ENCODE measurements at places on chromosomes 1 and 21.

- DNase-seq = peak; percentile 91
These were observed 6.3 kb upstream of the TNNT2 start for GRCh38 chr1:201383647-201384405.

- no peak for DNase-seq
These were observed 1.0 kb downstream of the EGLN1 start for GRCh38 chr1:231420959-231421545.

DNA sequence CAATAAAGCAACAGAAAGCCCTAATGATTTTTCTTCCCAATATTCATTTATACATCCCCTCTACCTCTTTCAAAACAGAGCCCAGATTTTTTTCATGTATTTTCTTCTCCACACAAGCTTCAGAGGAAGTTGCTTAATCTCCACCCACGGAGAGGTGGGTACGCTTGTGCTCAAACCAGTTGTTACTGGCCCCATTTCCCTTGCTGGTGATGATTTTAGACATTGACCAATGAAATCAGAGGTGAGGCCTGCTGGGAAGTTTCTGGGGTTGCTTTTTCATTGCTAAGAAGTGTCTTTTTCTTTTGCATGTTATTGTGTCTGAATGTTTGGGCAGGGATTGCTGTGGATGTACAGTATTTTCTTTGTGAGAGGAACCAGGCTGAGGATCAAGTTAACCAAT is 448.1 kb upstream of the B3GALT2 start:
- no peak for DNase-seq

DNA sequence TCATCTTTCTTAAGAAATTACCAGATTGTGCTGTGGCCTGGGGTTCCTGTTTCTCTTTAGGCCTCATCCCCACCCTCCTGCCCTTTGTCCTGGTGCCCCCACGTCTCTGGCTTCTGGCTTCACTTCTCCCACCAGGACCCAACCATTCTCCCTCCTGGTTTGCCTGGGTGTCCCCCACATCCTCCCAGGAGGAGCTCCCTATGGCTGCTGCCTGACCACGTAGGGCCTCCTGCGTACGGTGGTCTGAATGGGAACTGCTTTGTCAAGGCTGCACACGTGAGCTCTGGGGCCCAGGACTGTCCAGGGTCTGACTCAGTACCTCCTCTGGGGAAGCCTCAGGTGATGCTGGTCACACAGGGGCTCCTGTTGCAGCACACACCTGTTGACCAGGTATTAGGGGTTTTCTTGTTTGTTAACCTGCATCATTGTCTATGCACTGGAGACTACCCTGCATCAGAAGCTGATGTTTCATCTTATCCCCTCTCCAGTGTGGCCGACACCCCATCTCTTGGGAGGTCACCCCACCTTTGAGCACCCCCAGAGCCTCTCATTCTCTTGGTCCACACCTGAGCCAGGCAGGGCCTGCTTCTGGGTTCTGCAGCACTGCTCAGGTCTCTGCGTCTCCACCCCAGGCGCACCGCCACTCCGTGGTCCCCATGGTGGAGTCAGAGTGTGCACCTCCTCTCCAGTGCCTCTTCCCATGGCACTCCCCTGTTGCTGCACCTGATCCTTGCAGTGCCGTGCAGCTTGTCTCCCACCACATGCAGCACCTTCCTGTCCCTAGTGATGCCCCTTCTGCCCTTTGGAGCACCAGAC is 65.8 kb downstream of the S100B start:
- no peak for DNase-seq

GRCh38 chr1:206469933-206470691 is at the start of gene IKBKE:
IKBKE (plus strand) TSS chr1:206470476; CDS start chr1:206473228, 2,752 bp downstream.
- no peak for DNase-seq

DNA sequence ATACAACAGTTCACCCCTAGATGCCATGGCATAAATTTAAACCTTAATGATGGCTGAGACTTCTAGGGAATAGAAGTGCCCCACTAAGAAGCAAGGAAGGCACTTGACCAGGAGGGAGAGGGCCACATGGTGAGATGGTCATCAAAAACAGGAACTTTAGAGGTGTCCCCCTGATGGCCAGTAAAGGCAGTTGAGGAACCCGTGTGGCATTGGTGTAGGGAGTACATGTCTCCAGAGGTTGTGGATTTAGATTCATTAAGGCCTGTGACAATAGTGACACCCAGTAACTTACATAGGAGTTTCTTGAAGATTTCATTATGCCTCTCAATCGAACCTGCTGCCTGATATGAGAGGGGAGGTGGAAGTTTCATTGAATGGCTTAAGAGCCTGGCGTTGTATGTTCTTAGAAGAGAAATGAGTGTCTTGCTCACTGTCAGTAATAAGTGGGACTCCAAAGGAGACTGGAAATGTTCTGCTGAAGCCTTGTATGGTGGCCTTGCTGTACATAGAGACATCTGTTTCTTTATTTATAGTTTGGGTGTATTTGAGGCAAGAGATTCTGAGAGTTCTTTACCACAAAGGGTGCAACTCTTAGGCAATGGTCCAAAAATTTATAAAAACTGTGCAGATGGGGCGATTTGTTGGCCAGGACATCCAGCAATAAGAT is 27.9 kb downstream of the EDARADD start:
- no peak for DNase-seq

DNA sequence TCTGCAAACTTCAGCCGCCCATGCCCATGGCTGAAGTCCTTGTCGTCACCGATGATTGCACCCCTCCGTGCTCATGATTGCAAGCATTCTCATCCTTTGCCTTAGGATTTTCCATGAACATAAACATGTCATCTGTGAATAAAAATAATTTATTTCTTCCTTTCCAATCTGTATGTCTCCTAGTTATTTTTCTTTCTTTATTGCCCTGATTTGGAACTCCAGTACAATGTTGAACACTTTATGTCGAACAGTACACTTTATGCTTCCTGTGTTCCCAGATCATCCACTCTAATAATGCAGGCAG is 170.9 kb upstream of the SYT6 start:
- no peak for DNase-seq

DNA sequence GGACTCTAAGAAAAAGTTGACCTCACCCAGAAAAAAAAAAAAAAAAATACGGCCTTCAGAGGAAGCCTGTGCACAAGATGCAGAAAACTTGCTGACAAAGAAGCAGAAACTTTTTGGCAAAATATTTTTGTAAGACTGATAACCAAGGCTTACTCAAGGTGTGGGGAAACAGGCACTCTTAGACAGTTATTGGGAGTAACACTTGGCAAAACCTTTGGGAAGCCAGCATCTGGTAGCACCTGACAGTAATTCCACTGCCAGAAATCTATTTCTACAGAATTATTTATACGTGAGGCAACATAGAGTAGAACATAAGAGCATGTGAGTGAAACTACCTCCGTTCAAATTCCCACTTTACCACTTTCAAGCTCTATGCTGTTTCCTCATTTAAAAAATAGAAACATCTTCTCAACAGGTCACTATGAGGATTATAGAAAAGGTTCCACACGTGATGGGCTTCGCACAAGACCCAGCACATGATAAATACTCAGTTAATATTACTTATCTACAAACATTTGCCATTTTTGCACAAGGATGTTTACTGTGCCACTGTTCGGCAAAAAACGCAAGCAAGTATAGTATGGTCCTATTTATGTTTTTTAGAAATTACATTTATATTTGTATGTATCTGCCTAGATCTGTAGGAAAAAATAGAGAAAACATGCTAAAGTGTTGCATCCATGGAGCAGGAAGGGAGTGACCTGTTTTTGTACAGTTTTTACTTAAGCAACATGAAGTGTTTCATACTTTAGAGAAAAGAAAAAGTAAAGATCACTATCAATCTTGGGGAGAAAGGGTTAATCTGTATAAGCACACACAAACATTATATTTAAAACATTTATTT is 22.2 kb downstream of the MRPL39 start:
- no peak for DNase-seq

DNA sequence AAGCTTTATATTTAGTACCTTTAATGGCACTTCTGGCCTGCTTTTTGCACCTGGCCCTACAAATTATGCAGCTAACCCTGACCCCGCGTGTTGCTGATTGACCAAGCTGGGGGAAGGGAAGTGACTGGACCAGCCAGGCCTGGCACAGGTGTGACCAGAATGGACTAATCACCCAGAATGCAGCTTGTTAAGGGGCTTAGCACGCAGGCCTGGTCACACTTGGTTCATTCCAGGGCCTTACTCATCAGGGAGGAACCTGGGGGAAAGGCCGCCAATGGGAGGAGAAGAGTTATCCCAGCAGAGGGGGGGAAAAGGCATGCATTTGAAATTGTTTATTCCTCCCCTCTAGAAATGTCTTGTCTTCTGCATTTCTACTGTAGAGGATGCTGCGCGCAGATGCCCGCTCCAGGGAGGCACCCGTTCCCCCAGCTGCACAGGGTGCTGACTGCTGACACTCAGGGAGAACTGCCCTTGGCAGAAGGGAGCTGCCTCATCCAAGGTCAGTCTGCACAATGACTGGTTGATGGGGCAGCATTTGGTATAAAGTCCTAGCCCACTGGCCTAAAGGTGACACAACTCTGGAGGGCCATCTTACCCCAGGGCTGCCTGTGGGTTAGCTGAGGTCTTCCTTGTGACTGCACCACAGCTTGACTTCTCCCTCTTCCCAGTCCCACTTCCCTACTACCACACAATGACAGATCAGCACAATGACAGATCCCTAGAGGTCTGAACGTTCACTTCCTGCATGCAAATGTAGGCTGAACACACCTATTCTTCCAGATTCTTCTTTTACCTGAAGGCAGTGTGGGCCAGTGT is 29.0 kb downstream of the DHCR24 start:
- no peak for DNase-seq

- DNase-seq = no peak
These were observed 54.7 kb downstream of the C1orf185 start for GRCh38 chr1:51156752-51157151.

DNA sequence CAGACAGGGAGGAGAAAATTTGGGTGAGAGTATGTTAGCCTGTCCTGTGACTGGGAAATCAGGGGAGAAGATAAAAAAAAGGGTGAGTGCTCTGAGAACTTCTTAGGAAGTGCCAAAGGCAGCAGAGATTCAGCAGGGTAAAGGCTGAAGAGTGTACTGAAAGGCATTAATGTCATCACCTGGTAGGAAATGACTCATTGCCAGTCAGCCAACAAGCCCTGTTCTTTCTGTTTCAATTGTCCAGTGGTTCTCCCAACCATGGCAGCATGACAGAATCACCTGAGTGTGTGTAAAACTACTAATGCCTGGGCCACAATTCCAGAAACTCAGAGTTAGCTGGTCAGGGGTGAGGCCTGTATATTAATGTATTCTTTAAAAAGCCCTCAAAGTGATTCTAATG is 83.5 kb downstream of the INTS7 start:
- DNase-seq = no peak

DNA sequence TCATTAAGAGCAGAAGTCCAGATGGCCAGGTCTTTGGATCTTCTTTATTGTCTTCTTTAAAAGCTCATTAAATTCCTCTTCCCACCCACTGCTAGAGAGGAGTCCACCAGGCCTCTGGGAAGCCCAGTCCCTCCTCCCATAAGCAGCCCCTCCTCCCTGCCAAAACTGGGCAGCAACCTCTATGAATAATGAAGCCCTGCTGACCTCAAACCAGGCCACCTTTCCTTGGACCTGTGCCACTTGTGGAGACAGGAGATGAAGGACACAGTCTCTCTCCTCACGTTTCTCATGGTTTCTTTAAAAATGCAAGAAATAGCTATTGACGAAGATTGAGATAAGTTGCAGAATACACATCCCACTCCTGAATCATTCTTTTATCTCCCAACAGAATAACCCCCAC is 112.8 kb downstream of the EDEM3 start:
- peak; percentile 36 for DNase-seq

DNA sequence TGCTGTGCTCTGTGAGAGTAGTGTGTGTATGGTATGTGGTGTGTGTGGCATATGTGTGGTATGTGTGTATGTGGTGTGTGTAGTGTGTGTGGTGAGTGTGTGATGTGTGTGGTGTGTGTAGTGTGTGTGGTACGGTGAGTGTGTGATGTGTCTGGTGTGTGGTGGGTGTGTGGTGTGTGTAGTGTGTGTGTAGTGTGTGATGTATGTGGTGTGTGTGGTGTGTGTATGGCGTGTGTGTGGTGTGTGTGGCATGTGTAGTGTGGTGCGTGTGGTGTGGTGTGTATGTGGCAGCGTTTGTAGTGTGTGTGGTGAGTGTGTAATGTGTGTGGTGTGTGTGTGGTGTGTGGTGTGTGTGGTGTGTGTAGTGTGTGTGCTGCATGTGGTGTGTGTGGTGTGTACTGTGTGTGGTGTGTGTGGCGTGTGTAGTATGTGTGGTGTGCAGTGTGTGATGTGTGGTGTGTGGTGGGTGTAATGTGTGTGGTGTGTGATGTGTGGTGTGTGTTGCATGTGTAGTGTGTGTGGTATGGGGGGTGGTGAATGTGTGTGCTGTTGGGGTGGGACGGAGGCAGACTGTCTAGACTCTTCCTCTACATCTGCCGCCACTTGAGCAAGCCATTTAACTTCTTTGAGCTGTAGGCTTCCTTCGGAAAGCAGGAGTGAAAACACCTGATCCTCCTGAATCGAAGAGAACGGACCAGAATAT is 33.5 kb downstream of the GPA33 start:
- peak; percentile 69 for DNase-seq

DNA sequence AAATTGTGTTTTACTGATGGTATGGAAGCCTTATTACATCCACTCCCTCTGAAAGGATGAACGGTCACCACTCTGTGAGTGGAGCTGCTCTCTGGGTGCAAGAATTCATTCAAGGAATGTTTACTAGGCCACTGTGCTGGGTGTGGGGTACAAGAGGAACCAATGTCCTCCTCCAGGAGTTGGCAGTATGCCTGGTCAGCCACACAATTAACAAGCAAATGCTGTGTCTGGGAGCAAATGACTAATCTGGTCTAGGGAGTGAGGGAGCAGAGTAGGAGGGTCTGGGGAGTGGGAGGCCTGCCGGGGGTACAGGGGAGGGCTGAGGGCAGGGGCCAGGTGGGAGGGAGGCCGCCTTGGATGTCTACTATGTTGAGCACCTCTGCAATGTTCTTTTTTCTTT is 27.2 kb upstream of the TDRD10 start:
- DNase-seq = no peak

GRCh38 chr1:209873067-209873799 is 45.5 kb downstream of the UTP25 start:
- DNase-seq = no peak

DNA sequence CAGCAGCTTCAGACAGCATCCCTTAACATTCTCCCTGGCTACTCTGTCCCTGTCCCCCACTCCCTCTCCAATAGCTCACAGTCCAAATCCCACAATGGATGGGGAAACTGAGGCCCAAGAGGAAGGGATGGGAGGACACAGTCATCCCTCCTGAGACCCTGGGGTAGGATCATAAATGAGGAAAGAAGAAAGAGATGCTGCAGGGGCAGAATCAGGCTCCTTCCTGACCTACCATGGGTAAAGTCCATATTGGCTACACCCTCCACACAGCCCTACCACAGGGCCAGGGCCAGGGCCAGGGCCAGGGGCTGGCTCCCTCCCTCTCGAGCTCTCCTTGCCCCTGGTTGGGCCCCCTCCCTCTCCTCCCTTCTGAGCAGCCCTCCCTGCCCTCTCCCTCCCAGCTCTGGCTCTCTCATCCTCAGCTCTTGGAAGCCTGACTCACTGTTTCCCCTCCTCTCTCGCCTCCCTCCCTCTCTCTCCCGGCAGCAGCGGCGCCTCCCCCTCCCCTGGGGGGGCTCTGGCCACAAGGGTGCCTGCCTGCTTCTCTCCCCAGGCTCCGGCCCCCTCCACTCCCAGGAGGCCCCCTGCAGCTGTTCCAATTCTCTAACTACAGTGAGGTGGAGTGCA is 4.9 kb downstream of the AHDC1 start:
- peak; percentile 59 for DNase-seq
